NCI-H1436 treated with DMSO at 0.1 percent for 48 hours (cell line): ENCODE measurements at places on chromosomes 12 and 14.

DNA sequence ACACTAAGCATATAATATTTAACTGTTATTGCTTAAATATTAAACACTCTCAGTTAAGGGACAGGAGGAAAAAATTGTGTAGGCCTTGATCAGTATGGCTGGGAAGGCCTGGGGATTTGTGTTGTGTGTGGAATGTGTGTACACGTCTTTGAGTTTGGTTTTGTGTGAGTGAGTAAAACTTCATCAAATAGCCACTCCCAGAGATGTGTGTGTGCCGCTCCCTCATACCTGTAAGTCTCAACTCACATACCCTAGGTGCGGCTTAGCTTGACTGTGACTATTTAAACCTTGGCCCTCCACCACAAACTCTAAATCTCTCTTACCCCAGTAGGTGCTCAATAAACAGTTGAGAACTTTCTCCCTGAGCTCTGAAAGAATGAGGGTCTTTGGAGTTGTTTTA is 64.3 kb downstream of the FLRT2 start:
- DNase-seq: no peak

DNA sequence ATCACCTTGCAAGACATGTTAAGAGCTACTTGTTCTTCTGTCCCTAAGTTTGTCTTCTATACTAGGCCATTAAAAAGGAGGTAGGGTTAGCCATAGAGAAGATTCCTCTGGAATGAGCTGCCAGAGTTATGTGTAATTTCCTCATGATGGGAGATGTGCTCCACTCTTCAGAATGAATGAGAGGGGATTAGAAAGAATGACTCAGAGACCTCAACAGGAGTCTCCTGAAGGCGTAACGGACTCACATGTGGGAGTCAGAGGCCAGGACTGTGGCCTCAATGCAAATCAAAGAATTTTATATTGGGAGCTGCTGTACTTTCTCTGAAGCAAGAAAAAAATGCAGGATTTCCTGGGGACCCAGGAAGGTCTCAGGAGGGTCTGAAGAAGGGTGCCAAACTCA is 87.8 kb upstream of the ATXN7L3B start:
- no peak for DNase-seq

GRCh38 chr12:66587912-66588311 is 91.0 kb downstream of the GRIP1 start:
- no peak for DNase-seq

DNA sequence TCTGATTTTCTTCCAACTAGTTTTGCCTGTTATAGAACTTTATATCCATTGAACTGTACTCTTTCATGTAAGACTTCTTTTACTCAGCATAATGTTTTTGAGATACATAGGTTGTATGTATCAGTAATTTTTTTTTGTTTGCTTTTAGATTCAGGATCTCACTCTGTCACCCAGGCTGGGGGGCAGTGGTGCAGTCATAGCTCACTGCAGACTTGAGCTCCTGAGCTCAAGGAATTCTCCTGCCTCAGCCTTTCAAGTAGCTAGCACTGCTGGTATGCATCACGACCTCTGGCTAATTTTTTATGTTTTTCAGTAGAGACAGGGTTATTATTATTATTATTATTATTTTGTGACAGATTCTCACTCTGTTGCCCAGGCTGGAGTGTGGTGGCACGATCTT is 65.0 kb upstream of the DDHD1 start:
- DNase-seq: no peak

GRCh38 chr12:98408681-98409080 is 106.7 kb upstream of the TMPO start:
- DNase-seq: no peak

DNA sequence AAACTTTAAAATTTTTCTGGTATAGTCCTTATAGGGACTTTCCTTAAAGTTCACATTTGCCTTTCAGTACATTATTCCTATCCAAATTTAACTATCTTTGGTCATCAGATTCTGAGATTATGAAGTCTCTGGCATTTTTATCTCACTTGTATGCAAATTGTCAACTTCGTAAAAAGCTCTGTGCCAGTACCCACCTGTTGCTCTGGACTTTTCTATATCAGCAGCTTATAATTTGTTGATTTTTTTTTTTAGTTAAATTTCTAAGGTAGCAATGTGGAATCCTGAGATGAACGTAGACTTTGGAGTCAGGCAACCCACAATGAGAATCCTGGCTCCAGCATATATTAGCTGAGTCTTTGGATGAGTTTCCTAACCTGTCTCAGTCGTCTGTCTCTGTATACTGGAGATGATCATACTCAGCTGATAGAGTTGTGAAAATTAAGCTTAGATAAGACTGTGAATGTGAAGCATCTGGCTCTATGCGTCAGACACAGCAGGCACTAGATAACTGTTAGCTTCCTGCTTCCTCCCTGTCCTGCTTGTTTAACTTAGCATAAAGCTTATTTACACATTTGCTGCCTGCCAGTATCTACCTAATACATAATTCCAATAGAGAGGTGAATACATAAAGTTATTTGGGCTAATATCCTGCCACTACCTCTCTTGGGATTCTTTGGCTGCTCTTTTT is 59.8 kb downstream of the MARK3 start:
- DNase-seq: no peak

- no peak for DNase-seq
Observed at GRCh38 chr14:31881531-31882310, 195.4 kb upstream of the ARHGAP5 start.

DNA sequence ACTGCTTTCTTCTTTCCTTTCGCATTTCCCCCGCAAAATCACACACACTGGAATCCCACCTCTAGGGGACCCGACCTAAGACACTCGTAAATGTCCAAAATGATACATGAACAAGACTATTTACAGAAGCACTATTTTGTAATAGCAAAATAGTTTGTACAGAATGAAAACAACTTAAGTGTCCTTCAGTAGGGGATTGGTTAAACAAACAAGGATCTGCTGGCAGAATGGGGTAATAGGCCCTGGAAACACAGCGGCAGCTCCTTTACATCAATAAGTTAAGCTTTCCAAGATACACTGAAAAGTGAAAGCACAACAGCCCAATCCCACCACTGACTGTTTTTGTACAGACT is 48.8 kb downstream of the LTBP2 start:
- DNase-seq: no peak

DNA sequence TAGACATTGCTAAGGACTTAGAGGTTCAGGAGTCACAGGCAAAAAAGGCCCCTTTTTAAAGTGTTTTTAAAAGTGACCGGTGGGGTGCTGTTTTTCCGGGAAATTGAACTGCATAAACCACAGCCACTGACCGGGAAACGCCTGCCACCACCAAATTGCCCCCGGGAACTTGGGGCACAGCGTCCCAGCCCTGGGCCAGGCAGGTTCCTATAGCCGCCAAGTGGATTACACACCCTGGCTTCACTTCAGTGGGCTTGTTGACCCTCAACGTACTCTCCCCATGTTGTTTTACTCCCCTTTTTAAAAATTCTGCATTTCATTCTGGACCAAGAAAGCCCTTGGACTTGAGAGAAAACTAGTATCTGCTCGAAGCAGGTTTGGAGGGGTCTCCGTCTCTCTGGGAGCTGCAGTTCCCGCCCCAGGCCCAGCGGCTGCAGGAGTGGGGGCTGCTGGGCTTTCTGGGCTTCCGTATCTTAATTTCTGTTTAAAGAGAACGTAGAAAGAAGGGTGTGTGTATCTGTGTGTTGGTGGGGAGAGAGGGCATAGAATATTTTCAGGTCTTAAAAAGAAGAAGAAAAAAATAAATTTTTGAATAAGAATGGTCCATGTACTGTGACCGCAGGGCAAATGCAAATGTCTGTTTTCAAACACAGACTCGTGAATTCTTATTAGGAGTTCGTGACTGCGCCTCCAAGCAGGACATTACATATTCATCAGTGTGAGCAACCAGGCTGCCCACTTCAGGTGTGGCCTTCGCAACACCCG is 82.9 kb downstream of the PAPOLA start:
- DNase-seq: no peak

DNA sequence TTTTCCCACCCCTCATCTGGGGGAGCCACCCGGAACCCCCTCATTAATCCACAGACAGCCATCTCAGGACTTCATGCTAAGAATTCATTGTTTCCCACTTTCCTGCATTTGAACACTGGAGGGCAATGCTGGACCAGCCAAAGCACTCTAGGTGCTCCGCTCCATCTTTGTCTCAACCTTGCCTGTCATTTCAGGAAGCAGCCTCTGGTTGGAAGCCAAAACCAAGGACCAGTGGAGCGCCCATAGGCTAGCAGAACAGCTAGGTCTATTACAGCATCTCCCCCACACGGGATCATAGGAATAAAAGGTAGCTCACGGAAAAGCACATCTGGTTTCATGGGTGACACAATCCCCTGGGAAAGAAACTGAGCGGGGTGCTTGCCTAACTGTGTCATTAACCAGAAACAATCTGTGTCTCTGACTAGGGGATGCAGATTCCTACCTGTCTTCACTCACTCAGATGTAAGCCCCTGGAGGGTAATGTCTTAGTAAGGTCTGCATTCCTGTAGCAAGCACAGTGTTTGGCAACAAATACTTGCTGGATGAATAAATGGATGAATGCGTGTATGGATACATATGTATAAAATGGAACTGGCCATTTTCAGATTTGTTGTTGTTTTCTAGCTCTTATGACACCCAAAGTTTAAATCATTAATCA is 197.0 kb downstream of the DAD1 start:
- DNase-seq: no peak

DNA sequence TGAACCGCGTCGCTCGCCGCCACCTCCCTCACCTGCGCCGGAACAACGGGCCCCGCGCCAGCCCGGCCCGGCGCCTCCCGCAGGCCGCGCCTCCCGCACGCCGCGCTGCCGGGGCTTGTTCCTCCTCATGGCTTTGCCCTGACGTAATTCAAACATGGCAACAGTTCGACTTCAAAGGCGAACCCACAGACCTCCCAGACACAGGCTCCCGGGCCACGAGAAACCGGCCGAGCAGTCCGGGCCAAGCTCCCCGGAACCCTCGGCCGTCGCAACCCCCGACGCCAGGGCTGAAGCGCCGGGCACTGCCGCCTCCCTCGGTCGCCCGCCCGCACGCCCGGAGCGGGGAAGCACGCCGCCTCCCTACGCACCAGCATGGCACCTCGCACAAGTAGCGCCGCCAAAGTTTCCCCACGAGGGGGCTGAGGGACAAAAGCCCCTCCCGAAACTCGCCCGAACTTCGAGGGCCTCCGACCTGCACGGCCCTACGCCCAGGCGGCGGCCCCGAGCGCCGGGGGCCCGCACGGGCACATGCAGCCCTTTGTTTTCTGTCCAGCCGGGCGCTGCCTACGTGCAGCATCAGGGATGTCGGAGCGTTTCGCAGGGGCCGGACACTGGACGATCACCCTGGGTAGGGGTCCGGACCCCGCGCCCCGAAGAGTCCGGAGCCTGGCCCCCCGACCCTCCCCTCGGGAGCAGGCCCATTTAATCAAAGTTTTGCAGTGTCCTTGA is 1.7 kb downstream of the SINHCAF start:
- no peak for DNase-seq

GRCh38 chr14:97527993-97528392 is 730.8 kb downstream of the VRK1 start:
- DNase-seq: no peak

DNA sequence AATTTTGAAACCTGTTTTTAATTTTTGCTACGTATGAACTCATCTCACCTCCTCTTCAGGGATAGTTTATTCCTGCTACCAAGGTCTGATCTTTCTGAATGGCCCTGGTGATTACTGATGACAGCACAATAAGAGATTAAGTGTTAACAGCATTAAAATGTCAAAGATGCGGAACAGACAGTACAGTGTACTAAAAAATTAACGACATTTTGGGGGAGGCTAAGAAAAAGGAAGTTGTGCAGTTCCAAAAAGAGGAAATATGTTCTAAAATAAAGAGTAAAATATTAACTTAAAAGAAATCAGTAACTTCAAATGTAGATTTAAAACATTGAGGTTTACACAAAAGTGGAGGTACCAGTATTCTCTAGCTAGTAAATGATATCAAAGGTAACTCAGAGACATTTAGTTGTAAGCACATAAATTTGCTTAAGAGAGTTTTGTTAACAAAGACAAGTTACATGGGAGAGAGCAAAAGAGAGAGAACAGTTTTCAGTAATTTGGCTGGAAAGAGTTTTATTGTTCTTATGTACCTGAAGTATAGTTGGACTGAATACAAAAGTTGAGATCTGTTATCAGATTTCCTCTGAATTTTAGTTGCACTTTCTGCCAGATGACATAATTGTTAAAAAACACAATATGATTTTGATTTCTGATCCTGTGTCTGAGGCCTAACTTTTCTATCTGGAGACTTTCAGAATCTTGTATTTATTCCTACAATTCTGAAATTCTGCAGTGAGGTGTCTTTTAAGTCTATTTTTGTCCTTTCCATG is 4.2 kb upstream of the CLECL1 start:
- no peak for DNase-seq

- no peak for DNase-seq
Observed at GRCh38 chr14:102479777-102480176, 29.8 kb downstream of the ANKRD9 start.
